Camera-type eye (tissue), 1 donor: ENCODE measurements at places on chromosomes 7 and 10. TPM values are rescaled to one million over a fixed set of nuclear protein-coding genes. Genes with fewer than 3 reads are reported as not detected.

POM121L12 gene
- total RNA-seq: not detected

CLDN3 gene
- total RNA-seq: 6.0 TPM

TRIM74 gene
- not detected for total RNA-seq

CREB5 gene
- total RNA-seq: 40.2 TPM

AASS gene
- 53.1 TPM for total RNA-seq
